ENCODE measurements at places on chromosomes 2 and 18.

DNA sequence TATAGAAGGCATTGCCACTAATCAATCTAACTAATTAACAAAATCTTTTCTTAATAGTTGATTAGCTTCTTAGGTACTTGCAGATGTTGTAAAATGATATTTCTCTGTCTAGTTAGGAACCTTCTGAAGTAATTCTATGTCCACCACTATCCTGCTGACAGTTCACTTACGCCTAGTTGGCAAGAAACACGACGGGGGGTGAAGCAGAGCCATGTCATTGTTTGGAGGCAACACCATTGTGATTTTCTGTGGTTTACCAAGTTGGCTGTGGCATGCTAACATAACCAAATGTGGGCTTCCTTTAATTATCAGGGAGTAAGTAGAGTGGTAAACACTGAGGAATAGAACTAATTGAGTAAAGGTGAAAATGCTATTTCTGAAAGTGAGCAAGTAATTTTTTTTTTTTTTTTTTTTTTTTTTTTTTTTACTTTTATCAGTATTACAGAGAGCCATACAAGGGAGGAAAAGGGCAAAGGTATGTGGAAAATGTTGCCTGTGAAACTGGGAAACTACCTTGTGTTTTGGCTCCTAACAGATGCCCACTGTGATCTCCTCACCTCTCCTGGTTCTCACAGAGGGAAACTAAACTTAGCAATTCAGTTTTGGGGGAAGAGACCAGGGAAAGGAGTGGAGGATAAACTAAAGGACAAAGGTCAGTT lies 126.8 kb downstream of the MEIS1 start:
- no peak for DNase-seq

DNA sequence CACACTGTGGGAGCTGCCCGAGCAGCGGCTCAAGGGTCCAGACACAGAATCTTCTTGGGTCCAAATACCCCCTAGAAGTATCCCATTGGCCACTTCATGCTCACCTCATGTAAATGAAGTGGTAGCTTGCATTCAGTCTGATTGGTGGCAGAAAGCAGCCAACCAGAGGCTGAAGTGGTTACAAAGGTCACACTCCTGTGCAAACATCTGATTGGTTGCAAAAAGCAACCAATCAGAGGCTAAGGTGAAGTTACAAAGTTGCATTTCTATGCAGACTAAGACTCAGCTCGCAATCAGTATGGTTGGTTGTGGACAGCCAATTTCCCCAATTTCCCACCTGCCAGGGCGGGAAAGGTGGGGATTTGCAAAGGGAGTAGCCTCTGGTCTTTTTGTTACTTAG lies 94.3 kb downstream of the DGKD start:
- no peak for DNase-seq

DNA sequence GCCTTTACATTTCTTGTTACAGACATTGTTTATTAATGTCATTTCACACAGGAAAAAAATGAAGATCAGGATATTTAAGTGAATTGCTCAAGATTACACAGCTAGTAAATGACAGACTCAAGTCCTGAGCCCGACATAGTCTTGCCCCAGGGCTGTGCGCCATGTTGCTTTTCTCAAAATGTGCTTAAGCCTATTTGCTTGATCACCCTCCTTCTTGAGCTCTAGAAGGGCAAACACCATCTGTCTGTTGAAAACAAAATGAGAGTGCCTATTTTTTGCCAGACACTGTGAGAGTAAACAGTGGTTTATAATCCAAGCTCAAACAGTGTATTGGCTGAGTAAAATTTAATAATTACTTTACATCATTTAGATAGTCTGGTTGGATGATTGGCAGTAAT lies 34.8 kb upstream of the HNMT start:
- DNase-seq = no peak

- no peak for DNase-seq
Observed at GRCh38 chr2:118852605-118853128, 5.2 kb upstream of the EN1 start.

GRCh38 chr18:55489034-55489986 lies 98.7 kb downstream of the TCF4 start:
- no peak for DNase-seq

DNA sequence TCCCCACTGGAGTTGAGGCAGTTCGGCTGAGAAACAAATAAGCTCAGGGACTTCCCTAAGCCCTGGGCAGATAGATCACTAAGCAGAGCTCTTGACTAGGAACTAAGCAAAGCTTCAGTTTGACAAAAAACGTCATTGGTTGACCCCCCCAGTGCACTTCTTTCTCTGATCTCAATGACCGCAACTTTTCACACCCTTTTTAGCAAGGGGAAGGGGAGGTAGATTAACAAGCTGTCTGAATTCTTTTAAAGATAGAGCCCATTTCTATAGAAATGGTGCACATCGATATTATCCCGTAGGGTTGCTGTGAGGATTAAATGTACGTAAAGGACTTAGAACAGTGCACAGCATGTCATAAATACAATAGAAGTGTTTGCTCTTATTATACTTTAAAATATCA lies 42.5 kb downstream of the PIEZO2 start:
- no peak for DNase-seq

GRCh38 chr2:38653380-38653714 lies 12.6 kb upstream of the GALM start:
- DNase-seq = no peak

DNA sequence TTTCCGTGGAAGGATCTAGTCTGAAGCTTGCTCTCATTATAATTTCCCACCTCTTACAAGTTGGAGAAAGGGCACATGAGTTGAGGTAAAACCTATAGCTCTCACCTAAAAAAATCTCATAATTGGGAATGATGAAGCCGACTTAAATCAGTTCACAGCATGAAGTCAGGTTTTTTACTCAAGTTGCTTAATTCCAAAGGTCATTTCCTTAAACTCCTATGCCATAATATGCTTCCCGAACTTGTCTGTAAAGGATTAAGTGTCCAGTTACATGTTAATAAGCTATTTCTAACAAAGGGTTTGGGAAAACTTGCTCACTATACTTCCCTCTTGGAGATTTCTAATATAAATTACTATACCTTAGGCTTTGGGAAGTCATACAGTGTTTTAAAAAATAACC lies 481.2 kb downstream of the NUP35 start:
- DNase-seq = no peak

DNA sequence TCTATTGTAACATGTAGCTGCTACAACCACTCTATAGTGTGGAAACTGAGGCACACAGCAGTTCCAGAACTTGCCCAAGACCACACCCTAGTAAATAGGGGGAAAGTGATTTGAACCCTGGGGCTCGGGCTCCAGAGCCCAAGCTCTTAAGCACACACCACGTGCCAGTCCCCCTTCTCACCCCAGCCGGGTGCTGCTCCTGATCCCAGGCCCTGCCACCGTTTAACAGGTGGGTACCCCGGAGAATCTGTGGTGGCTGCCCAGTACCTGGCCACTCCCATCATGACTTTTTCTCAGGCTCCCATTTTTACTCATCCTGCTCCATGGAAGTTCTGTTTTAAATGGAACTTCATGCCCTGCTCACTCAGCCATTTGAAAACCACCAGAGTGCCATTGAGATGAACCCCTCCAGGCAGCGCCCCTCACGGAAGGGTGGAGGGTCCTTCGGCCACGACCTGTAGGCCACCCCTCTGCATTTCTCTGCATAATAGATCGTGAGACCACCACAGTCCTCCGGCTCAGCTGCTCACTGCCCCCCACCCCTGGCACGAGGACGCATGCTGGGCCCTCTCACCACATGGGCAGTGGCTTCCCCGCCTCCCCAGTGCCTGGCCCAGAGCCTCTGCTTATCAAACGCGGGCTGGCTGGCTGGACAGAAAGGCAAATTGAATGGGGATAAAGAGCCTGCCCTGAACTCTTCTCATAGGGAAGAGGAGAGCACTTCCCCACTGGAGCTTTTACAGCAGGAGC lies 42.1 kb downstream of the TMEM37 start:
- DNase-seq = no peak

- DNase-seq = no peak
Observed at GRCh38 chr2:524442-524841, 152.8 kb downstream of the TMEM18 start.

DNA sequence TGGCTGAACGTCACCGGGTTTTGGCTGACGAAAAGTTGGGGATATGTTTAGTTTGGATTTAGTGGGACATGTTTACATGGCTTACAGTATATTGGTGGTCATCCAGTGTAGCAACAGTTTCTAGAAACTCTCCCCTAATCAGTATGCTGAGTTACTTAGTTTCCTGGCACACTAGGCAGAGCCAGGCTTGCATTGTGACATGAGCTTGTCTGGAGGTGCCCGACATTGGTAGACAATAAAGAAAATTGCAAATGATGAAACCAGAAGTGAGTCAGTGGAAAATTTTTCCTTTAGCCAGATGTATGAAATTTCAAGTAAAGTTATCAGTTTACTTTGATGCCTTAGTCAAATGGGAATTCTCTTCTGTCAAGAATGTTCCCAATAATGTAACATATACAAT lies 276.1 kb downstream of the RDH14 start:
- no peak for DNase-seq

- no peak for DNase-seq
Observed at GRCh38 chr2:11175293-11175795, 20.1 kb downstream of the SLC66A3 start.

GRCh38 chr2:216107760-216108159 lies 1.4 kb upstream of the XRCC5 start:
- DNase-seq = no peak

DNA sequence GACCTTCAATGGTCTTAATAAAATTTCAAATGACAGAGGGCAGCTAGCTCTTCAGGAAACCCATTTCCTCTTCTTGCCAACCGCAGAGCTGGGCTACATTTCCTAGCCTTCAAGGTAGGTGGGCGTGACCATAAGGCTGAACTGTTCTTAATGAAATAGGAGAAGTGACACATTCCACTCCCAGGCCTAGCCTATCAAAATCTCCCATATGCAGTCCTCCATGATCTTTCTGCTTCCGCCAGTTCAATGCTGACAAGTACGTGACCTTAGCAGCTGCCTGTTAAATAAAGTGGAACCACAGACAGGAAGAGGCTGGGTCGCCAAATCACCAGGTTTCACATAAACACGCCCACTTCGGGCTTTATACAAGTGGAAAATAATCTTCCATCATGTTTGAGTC lies 13.2 kb downstream of the SERPINE2 start:
- DNase-seq = no peak

DNA sequence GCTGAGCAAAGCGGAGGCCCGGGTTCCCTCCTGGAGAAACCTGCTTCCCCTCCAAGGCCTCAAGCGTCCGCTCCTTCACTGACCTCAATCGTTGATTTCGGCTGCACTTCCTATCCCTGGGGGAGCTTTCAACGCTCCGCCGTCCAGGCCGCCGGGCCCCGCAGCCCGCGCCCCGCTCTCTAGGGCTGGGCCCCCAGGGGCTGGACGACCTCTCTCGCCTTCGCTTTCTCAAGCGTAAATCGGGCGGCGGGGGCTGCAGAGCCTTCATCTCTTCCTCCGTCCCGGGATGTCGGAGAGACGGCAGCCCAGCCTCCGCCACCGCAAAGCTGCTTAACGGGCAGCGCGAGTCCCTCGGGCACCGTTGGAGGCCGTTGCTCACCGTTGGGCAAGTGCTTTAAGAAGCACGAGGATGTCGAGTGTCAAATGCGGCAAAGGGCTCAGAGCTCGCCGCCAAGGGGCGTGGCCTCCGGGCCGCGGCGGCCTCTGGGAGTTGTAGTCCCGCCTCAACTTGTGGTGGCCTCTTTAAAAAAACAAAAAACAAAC lies 8.5 kb downstream of the HES6 start:
- DNase-seq = peak; percentile 74

DNA sequence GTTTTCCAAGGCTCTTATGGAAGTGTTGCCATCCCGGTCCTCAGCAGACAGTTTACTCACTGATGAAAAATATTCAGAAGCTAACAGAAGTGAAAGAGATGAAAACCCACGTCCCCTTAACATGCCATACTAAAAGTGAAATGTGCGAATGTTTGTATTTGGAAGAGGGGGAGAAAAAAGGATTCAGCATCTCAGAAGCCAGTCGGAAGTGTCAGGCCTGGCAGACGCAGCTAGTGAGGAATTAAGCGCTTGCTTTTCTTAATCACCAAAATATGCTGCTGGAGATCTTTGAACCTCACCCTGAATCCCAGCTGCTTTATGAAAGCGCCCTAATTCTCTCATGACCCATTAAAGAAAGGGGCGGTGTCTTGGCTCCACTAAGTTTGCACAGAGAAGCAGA lies 653.7 kb downstream of the DCDC2C start:
- DNase-seq = no peak

GRCh38 chr2:196927376-196928225 lies 1.1 kb upstream of the PGAP1 start:
- peak; percentile 13 for DNase-seq

DNA sequence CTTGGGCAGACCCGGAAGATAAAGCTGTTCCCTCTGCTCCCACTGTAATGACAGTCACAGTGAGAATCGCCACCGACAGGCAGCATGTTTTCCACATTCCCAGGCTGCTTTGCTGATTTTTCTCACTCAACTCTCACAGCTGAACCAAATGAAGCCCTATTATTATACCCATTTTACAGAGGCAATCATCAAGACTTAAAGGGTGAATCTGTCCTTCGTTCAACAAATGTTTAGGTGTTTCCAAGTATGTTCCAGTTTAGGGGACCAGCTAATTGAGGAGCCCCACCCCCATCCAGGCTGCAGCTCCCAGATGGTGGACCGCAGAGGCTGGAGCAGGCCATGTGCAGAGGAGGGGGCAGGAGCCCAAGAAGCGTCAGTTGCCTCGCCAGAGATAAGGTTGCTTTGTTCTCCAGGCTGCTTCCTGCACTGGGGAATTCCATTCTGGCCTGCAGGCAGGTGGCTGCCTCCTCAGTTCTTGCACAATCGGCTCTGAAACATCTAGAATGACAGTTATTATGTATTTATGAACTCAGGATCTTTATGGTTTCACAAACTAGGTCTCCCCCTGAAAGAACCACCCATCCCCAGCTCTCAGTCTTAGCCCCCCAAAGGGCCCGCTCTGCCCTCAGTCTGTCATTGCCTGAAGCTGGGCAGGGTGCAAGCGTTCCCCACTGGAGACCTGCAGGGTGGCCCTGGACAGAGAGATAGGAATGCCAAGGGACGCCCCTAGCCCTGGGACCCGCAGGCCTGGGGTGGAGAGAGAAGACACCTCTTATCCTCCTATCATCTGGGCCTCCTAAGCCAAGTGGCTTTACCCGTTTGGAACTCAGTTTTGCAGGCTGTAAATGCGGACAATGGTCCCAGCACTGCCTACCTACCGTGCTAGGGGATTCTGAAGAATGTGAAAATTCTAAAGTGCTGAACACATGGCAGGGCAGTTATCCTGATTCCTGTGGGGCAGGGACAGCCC lies 49.1 kb upstream of the MYCN start:
- DNase-seq = no peak

DNA sequence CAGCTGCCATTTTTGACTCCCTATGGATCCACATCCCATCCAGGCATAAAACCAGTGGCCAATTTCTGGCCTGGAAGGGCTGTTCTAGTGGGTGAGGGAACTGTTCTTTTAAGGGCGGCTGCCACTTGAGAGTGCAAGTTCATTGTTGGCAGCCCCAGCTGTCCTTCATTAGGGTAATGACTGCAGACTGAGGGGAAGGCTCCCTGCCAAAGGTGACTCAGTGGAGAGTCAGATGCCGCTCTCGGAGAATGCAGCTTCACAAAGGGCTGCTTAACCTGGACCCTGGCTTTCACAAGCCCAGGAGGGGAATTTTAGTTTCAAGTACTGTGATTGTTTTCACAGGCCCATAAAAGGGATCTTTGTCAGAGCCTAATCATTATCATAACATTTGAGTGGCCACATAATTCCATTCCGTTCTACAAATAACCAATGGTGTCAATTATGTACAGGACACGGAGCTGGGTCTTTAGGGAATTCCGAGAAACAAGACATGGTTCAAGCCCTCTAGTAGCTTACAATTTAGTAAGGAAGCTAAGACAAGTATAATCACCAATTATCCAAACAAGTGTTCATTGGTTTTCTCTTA lies 235.7 kb downstream of the CDCA7 start:
- DNase-seq = peak; percentile 97

Data from thyroid gland (tissue), 4 donors.